ENCODE measurements at places on chromosomes 7 and 10. TPM values are rescaled to one million over a fixed set of nuclear protein-coding genes. Genes with fewer than 3 reads are reported as not detected.
A peak's percentile ranks its signal among the peaks of the same experiment; 100 is the strongest.

CCDC7 gene
- polyA plus RNA-seq, result 4.2 TPM

SPDYE9 gene
- polyA plus RNA-seq, result 0.20 TPM

GRCh38 chr7:121878918-121879464 is 6.0 kb downstream of the PTPRZ1 start:
- no peak for DNase-seq

GRCh38 chr10:62011558-62011957 is 110.1 kb downstream of the ARID5B start:
- no peak for DNase-seq

DNA sequence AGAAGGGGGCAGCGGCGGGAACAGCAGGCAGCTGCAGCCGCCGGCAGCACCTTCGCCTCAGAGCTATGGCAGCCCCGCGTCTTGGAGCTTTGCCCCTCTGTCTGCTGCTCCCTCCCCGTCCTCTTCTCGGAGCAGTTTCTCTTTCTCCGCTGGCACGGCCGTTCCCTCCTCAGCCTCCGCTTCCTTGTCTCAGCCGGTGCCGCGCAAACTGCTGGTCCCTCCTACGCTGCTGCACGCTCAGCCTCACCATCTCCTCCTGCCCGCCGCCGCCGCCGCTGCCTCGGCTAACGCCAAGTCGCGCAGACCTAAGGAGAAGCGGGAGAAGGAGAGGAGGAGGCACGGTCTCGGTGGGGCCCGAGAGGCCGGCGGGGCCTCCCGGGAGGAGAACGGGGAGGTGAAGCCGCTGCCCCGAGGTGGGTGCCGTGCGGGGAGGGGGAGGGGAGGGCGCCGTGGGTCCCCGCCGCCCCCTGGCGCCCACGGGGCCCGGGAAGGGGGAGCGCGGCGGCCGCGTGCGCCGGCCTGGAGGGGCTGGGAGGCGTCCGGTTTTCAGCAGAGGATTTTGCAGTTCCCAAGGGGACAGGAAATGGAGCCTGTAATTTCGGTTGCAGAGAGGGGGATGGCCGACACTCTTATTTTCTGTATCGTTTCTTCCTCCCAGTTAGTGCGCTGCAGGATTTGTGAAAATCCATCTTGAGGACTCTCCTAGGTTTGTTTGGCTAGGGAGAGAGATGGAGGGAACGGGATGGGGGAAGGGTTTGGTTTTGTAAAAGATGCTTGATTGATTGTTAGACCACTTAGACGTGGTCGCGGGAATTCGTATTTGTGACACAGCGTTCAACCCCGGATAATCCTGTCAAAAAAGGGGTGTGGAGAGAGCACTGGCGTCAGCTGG is 630 bp downstream of the RSBN1L start:
- DNase-seq, result peak; percentile 56
